ENCODE measurements at places on chromosomes 2 and 18. TPM values are rescaled to one million over a fixed set of nuclear protein-coding genes. Genes with fewer than 3 reads are reported as not detected.

The MALL gene
- total RNA-seq = 0.24 TPM

The CROCC2 gene
- not detected for total RNA-seq

The PLCD4 gene
- total RNA-seq = 0.24 TPM

The RAX gene
- 19.3 TPM for total RNA-seq

The IL18RAP gene
- not detected for total RNA-seq

The CD8B gene
- total RNA-seq = not detected

The UGT1A8 gene
- total RNA-seq = not detected

The BCL2 gene
- total RNA-seq = 19.6 TPM

The SP3 gene
- total RNA-seq = 84.5 TPM

The TSPYL6 gene
- total RNA-seq = not detected

The SGPP2 gene
- total RNA-seq = 0.09 TPM

The GATA6 gene
- 0.21 TPM for total RNA-seq
